H7 (cell line): ENCODE measurements at places on chromosomes 11 and 22.

DNA sequence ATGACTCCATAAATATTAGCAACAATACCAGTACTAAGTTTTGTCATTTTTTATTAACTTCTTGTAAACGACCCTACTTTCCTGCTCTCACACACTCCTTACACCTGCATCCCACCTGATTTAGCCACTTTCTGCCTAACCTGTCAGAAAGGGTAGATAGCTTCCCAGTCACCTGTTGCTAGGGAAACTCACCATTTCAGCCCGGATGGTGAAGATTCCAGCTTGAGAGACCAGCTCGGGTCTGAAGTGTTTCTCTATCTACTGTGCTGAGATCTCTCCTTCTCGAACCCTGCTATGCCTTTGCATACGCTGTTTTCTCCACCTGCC, at the start of gene PARVG:
Gene PARVG, plus strand, starts transcription at position 220 of the 327 bp plus-strand sequence. CDS start 2,405 bp downstream, outside the sequence.
- peak; percentile 81 for DNase-seq

DNA sequence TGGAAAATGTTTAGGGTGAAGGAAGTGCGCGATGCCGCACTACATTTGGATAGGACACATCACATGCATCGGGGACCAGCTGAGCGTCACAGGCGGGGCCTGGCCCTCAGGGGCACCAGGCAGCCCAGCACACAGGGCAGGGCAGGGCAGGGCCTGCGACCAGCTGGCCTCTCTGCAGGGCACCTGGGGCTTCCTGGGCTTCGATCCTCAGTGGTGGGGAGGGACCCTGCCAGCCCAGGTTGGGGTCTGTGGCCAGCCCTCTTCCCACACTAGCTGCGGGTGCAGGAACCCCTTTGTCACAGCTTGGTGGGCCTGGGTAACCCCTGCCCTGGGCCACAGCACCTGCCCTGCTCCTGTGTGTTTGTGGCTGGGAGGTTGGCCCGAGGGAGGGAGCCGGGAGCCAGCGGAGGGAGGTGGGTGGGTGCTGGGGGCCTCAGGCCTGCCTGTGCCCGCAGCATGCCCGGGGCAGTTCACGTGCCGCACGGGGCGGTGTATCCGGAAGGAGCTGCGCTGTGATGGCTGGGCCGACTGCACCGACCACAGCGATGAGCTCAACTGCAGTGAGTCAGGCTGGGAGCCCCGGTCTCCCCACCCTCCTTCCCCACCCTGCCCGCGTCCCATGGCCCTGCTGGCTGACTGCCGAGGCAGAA, 37.9 kb downstream of the ST14 start:
- no peak for DNase-seq

GRCh38 chr11:39209981-39210380, 2249.5 kb downstream of the LRRC4C start:
- DNase-seq: no peak

GRCh38 chr11:67612751-67613150, 6.0 kb downstream of the NDUFV1 start:
- DNase-seq: no peak

GRCh38 chr11:81993755-81994154, 739.9 kb downstream of the FAM181B start:
- no peak for DNase-seq

DNA sequence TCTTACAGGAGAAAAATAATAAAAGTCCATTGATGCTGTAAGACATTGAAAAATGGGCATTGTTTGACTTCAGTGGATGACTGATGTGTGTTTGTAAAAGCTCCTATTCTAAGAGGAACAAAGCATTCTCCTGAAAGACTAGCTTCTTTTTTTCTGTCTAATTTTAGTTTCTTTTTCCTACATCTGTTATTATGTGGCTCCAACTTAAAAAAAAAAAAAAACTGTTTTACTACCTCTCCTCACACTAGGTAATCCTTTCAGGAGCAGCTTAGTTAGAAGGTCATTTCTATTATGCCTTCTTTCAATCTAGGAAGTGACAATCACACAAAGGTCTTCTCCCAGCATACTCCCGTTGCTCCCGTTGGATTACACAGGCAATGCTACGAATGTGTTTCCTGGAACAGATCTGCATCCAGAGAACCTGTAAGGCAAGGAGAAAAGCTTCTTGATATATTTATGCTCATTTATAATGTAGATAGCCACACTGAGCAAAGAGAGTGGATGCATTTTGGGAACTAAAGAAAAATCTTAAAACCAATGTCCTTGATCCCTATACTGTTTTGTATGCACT, 595.1 kb upstream of the CCDC179 start:
- no peak for DNase-seq

DNA sequence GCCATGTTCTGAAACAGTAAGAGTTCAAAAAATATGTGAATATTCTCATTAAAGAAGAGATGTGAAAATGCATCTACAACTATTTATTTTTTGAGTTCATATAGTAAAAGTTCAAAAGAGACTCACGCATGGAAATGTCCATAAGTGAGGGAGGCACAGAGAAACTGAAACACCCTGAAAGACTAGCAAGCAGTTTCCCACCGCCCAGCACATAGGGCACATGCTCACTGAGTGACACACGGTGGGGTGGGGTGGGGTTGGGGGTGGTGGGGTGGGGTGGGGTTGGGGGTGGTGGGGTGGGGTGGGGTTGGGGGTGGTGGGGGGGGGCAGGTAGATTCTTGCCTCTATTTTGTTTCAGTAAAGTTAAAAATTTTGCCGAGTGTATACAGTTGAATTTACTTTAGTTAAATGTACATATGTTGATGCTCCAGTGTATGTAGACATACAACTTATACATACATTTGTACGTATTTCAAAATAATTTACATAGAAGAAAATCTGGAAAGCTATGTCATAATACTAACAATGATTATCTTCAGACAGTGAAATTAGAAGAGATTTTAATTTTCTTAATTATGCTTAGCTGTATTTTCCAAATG, 6.3 kb downstream of the CCDC34 start:
- DNase-seq: no peak

DNA sequence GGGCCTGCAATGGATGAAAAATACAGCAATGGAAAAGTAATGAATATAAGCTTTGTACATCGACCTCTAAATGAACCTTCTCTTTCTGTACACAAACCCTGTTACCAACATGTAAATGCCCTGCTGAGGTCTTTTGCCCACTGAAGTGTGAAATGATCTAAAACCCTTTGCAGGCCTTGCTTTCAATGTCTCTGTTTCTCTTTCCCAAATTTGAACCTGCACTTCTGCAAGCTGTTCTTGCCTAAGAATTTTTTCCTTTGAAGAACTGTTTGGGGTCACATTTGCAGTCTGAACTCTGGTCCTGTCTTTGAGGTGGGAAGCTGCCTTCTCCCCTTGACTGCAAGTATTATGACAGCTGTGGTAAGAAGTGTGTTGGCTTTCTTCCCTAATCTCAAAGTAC, 1237.1 kb downstream of the FAM181B start:
- no peak for DNase-seq

- no peak for DNase-seq
Measured at GRCh38 chr11:23257556-23257955, 397.3 kb upstream of the CCDC179 start.

DNA sequence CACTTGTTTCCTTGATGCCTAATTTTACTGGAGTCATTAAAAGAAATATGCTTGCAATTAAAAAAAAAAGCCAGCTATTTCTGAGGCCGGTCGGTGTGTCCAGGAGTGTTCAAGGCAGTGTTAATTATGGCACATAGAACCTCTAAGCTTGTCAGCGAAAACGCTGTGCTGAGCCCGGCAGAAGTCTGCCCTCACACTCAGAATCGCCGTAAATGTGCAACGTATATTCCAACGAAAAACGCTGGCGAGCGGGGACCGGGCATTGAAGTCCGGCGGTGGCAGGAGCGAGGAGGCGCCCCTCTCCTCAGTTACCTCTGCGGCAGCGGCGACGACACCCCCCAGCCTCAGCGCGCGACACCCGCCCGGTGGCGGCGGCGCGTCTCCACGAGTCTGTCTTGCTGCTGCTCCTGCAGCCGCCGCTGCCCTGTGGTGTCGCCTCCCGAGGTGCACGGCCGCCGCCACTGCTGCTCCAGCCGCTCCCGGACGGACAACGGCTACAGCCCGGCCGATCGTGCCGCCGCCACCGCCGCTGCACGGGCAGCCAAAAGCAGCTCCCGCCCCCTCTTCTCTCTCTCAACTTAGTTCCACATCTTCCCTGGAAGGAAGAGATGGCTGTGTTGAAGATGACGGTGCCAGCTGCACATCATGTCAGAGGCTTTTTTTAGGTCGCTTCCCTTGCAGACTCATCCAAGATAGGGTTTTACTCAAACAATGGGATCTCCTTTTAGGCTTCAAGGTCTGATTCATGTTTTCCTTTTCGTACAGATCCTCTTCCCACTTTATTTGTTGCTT, 56.0 kb downstream of the JAM3 start:
- peak; percentile 85 for DNase-seq

GRCh38 chr11:85874265-85874664, 19.1 kb downstream of the CCDC83 start:
- DNase-seq: no peak

DNA sequence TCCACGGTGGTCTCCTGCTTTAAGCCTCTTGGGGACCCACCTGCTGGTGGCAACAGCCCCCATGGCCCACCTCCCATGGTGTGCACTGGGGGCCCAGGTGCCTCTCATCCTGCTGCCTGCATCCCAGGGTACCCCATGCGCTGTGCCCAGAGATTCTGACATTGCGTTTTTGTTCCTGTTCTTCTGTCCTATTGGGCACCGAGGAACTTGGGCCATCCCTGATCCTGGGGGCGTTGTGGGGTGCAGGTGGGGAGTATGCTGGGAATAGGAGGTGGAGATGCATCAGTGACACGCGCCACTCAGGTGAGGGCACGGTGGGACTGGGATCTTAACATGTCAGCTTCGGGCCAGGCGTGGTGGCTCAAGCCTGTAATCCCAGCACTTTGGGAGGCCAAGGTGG, 12.4 kb upstream of the NAP1L4 start:
- no peak for DNase-seq

GRCh38 chr11:110251836-110252235, 44.6 kb downstream of the RDX start:
- no peak for DNase-seq

DNA sequence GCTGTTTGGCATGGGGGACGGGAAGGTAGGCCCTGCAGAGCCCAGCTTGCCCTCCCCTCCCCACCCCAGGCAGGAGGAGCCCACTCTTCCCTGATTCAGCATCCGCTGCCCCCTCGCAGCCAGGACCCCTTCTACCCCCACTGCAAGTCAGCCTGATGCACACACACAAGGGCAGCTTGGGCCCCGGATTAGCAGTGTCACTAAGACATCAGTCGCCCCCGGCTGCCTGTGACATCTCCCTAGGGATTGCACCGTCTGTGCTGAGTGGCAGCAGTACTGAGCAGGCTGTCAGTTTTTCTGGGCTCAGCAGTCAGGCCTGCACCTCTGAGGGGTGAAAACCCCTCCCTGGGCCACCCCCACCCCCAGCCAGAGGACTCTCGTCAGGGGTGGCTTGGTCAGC, 30.4 kb upstream of the SYT7 start:
- DNase-seq: peak; percentile 36

DNA sequence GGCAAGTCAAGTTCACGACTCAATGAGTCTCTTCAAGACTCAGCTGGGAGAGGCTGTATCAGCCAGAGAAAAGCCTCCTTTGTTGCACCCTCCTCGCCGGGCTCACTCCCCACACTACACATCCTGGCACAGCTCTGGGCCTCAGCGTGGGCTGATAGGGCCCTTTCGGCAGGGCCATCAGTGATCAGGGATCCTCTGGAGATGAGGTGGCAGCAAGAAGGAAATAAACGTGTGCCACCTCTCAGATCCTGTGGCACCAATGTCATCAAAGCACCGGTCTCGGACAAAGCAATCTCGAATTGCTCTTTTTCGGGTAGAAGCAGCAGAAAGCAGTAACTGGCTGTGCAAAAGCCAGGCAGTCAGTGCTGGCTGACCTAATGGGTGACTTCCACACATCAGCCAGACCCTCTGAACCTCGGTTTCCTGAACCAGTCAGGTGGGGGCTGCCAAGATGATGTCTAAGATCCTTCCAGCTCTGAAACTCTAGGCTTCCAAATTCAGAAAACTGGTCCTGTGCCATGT, 2.1 kb downstream of the EHD1 start:
- DNase-seq: no peak

GRCh38 chr11:93348930-93349329, 18.4 kb downstream of the DEUP1 start:
- DNase-seq: no peak

DNA sequence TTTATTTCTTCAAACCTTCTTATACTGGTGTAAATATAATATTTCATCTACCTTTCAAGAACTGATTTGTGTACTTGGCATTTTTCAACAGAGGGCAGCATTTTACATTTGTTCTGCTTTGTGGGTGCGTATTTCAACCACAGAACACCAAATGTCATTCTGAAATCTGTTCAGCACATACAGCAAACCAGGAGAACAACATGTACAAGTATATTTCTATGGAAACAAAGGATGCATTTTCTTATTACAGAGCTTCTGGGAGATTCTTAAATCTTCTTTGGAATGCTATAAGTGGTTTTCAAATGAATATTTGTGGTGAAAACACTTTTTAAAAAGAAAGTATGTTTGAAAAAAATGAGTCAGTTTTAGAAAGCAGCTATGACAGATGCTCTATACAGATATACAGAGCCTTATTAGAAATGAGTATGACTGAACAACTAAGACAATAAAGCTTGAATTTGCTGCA, 946.0 kb downstream of the FAM181B start:
- DNase-seq: no peak

- DNase-seq: no peak
Measured at GRCh38 chr11:9274499-9275258, 9.5 kb upstream of the DENND5A start.

DNA sequence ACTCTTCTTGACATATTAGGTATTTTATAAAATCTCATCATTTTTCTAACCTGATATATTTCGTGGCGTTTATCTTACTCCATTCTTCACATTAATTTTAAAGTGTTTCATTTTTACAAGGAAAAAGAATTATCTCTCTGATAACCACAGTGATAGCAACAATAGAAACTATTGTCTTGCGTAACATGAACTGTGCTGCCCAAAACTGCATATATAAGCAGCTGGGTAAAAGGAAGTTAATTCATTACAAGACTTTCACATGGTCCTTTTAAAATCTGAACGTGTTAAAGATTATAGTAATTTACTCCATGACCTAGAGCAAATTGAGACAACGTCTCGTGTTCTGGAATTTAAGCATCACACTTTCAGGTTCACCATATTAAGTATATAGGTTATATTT, 210.4 kb upstream of the GRIA4 start:
- DNase-seq: no peak

DNA sequence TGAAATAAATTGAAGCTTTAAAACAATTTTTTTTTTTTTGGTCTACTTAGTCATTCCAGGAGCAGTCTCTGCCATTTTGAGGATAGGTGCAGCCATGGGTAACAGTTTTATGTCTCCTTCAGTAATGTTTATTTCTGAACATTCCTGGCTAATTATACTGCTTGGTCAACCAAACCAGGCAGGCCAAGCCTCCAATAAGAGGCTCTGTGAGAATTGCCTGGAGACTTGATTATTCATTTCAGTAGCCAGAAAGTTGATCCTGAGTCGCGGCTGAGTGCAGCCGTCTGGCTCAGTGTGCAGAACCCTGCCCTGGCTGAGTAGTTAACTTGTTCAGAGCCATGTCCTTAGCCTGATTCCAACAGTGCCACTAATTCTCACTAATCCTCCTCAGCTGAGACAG, 364.0 kb upstream of the FAT3 start:
- no peak for DNase-seq
